ENCODE measurements at places on chromosomes 1 and 21.

GRCh38 chr1:224458996-224459395 lies 24.4 kb upstream of the WDR26 start:
- no peak for DNase-seq

DNA sequence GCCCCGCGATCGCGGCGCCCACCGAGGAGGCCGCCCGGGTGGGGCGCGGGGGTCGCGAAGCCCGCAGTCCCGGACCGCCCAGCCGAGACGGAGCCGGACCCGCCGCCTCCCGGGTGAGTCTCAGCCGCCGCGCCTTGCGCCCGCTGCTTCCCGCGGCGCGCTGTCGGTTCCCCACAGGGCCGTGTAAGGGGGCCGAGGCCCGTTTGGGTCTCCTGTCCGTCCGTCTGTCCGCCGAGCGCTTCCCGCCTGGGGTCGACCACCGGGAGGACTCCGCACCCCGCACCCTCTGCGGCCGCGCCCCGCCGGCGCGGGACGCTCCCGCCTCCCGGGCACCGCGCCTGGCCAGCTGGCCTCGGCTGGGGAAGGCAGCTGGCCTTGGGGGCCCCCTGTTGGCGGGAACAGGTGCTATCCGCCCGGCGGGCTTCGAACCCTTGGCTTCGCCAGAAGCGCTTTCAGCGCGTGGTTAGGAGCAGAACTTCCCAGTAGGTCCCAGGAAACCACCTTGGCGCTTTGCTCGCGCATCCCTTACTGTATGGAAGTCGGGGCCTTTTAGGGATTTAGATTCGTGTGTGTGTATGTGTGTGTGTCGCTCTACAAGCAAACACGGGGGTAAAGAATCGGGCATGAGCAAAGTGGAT lies 414 bp downstream of the TMEM51 start:
- peak; percentile 46 for DNase-seq

- no peak for DNase-seq
These were observed 11.0 kb downstream of the RO60 start for GRCh38 chr1:193070386-193070753.

GRCh38 chr1:14706631-14707030 lies 108.1 kb downstream of the KAZN start:
- DNase-seq = no peak

DNA sequence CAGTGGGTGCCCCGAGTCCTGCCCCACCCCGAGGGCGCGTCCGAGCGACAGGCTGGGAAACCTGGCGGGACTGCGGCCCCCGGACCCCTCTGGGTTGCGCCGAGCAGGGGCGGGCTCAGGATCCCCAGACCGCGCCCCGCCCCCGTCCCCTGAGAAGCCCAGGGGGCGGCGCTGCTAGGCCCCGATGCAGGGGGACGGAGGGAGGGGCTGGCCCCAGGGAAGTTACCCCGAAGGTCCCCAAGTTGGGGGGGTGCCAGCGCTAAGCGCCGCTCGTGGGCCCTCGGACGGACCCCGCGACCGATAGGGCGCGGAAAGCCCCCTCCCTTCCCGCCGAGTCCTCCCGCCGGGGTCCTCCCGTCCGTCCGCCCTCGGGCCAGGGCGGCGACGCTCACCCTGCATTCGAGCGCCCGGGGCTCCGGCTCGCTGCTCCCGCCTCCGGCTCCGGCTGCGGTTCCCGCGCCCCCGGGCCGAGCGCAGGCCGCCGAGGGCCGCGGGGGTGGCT lies 414 bp downstream of the GPR153 start:
- DNase-seq = no peak

DNA sequence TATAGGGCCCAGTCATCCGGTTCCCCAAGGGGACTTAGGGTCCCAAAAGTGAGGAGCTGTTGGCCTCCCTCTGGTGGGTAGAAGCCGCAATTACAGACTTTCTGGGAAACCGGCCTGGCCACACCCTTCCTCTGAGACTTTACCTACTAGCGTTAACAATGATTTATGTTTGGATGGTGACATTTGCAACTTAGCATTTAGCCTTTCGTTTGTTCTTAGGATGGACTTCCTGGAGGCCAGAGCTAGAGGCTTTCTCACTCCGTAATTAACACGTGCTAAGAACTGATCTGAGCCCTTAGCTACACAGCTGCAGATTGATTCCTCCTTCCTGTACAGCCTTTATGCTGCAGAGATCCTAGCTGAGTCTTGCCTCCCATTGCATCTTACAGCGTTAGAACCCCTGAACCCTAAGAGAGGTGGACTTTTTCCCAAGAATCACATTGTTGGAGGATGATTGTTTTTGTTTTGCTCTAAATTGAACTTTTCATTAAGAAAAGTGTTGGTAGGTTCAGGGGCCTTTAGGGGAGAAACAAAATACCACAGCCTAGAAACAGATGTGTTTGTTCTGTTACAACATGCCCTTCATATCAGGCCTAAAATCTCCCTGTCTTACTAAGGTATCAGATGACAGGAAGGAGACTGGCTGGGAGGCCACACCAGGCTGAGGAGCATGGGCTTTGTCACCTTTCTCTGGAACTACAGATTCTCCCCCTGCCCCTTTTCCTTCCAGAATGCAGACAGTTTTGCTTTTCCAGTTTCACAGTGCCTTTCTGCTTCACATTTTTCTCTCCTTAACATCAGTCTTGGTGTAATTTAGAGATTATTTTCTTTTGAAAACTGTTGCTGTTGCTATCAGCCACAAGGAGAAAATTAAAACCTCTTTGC lies 1.9 kb downstream of the S100A11 start:
- DNase-seq = peak; percentile 54

- no peak for DNase-seq
These were observed 40.0 kb downstream of the ROR1 start for GRCh38 chr1:63813829-63814277.

- DNase-seq = no peak
These were observed 139.1 kb upstream of the COA6 start for GRCh38 chr1:234234199-234234598.

DNA sequence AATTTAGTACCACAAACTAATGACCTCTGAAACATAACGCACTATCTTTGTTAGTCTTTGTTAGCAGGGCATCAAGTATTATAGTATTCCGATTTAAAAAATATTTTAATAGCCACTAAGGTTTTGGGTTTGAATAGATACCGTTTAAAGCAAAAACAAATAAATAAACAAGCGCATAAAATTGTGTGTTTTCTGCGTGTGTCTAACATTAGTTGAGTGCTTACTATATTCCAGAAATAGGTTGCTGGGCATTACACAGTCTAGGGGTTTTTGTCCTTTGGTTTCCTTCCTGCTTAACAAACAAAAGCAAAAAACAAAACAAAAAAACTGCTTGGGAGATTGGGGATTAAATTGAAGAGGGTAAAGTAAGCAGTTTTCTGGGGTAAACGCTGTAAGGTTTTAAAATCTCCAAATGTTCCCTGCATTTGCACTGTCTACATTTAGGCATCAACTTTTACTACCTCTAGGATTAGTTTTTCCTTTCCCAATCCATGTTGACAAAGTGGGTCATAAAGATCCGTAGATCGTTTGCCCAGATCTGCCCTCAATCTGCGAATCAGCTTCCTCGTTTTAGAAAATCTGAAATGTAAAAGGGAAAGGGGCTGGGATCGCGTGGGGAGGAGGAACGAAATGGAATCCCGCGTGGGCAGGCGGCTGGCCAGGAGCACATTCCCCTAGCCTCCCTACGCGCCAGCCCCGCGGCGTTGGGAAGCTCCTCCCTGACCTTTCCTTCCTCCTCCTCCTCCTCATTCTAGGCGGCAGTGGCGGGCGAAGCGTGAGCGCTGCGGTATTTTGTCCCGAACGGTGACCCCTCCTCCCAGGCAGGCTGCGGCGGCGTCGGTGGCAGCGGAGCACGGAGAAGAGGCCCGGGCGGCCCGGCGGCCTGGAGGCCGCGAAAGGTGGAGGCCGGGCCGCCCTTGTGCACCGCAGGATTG lies at the start of gene KCTD3:
KCTD3 (plus strand) TSS at position 749 of the 935 bp plus-strand sequence. CDS start 382 bp downstream, outside the sequence.
- peak; percentile 39 for DNase-seq

DNA sequence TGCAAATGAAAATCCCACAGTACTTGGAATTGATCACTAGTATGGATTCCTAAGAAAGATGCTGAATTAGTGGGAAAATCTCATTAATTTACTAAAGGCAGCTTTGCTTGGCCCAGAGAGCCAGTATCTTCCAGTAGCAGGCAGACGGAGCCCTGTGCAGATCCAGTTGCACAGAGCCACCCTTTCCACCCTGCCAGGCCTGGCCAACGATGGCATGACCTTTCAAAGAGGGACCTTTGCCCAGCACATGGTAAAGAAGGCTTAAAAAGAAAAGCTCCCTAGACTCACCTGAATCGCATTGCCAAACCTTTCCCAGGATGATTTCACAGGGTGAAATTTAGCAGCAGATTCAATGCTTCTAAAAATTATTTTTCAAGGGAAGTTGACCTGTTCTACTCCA lies 170.5 kb upstream of the CAMK1G start:
- DNase-seq = no peak

GRCh38 chr1:63326473-63327380 lies 4.4 kb downstream of the FOXD3 start:
- DNase-seq = peak; percentile 22

- DNase-seq = no peak
These were observed 21.1 kb upstream of the CDC42 start for GRCh38 chr1:22031214-22031962.

GRCh38 chr1:243250102-243250501 lies 5.0 kb downstream of the CEP170 start:
- DNase-seq = no peak

GRCh38 chr1:59436637-59437036 lies 139.7 kb downstream of the FGGY start:
- no peak for DNase-seq

- peak; percentile 13 for DNase-seq
These were observed 80.7 kb upstream of the TNR start for GRCh38 chr1:175824079-175824478.

DNA sequence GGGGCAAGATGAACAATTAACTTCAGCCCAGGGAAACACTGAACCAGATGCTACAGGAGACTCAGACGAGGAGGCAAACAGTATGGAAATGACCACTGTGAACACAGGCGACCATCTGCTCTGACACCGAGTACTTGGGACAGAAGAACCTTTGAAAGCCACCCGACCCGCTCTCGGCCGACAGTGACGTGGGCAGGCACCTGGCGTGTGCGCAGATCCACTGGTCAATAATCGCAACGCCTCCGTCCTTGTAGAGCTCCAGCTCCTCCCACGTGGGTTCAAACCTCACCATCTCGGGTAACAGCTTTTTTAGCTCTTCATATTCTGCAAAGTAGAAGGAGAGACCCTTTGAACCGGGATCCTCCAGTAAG lies 20.3 kb downstream of the POFUT2 start:
- no peak for DNase-seq

DNA sequence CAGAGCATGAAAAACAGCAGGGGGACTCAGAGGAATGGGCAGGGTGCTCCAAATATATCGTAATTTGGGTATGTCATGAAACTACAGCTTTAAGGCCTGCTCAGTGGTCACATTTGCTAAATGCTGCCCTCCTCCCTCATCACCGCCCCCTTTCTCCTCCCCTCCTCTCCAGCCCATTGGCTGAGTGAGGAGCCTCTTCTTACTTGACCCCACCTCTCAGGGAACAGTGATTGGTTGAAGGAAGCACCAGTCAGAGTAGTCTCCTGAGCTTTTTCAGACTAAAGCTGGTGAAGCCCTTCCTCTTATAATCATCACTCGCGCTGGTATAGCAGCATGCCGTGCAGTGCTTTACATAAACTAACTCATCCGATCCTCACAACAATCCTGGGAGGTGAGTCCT lies 10.0 kb upstream of the TTC39A start:
- DNase-seq = no peak

- no peak for DNase-seq
These were observed 16.1 kb downstream of the CSF1 start for GRCh38 chr1:109926662-109927300.

GRCh38 chr1:59598120-59598440 lies 216.7 kb upstream of the HOOK1 start:
- DNase-seq = no peak

DNA sequence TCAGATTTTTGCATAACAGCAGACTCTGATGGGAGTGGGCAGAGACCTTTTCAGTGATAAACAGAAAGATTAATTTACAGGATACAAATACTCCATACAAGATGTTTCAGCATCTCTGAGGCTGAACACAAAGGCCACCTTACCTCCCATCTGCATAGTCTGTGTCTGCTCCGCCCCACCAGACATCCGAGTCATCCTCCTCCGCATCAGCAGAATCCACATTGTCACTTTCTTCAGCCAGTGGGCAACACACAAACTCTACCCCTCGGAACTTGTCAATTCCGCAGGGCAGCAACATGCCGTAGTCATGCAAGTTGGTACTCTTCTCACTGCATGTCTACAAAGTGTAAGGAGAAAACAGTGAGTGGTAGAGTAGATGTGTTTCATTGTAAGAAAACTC lies 119.7 kb downstream of the APP start:
- DNase-seq = no peak

- DNase-seq = no peak
These were observed 67.5 kb upstream of the PRDX6 start for GRCh38 chr1:173409613-173410012.

- DNase-seq = no peak
These were observed 93.5 kb downstream of the AKT3 start for GRCh38 chr1:243756529-243756928.

- no peak for DNase-seq
These were observed 847 bp upstream of the RORC start for GRCh38 chr1:151832318-151832980.

GRCh38 chr1:8252266-8252951 lies 65.5 kb upstream of the SLC45A1 start:
- no peak for DNase-seq

- no peak for DNase-seq
These were observed 537.8 kb downstream of the SMYD3 start for GRCh38 chr1:245969283-245969682.

DNA sequence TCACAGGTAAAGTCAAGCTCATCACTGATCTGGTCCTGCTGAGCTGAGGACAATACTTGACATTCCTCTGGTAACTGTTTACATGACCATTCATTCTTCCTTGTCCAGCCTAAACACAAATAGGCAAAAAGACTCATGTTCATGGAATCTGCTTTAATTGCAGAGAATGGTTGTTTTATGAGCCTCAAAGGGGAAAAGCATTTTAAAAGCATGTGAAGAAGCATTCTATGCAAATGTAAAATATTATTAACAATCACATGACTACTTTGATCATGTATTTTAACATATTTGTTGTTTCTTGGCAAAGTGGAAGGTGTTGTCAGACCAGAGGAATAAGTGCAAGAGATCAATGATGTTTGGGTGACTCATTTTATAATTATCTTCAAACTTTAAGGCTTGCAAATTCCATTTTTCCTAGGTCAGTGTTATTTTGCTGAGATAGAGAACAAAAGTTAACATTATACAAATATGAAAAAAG lies 133.7 kb downstream of the RUNX1 start:
- no peak for DNase-seq

- no peak for DNase-seq
These were observed 365.9 kb downstream of the TGFB2 start for GRCh38 chr1:218711001-218711400.

GRCh38 chr1:18891426-18891780 lies 11.0 kb downstream of the ALDH4A1 start:
- DNase-seq = no peak

GRCh38 chr1:204971517-204972336 lies 71.3 kb upstream of the CNTN2 start:
- no peak for DNase-seq
